ENCODE measurements at places on chromosomes 3 and 15. TPM values are rescaled to one million over a fixed set of nuclear protein-coding genes. Genes with fewer than 3 reads are reported as not detected.

- H3K27ac ChIP-seq, result no peak overlapping the region
- peaks cover 8% of the 10 kb centered on the region for H3K4me1 ChIP-seq
- no peaks in the 10 kb centered on the region for H3K36me3 ChIP-seq
- no peak for DNase-seq
- peaks cover 2% of the 10 kb centered on the region for H3K27me3 ChIP-seq
Observed at GRCh38 chr3:37961622-37962431, 28.8 kb upstream of the VILL start.

DNA sequence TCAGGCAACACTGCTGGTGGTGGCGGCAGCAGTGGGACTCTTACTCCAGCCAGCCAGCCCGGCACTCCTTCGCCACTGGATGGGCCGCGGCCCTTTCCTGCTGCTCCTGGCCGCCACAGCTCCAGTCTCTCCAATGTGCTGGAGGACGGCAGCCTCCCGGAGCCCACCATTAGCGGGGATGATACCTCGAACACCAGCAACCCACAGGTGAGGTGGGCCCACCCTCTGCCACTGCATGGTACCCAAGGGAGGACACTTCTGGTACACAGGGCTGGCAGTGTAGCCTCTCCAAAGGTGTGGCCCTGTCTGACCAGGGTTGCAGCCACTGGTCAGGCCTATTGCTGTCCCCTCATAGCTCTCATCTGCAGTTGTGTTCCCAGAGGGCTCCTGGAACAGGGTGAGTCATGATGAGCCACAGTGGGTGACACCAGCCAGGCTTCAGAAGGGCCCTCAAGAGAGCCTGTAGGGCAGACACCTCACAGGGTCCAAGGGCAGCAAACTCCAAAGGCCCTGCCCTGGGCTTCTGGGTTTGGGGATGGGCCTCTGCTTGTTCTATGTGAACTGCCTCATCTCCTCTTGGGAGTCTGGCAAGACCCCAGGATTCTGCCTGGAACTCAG is 20.8 kb downstream of the NBEAL2 start:
- no peak overlapping the region for H3K4me3 ChIP-seq
- H3K4me1 ChIP-seq, result peaks cover 14% of the 10 kb centered on the region
- H3K27ac ChIP-seq, result no peak overlapping the region
- no peaks in the 10 kb centered on the region for H3K27me3 ChIP-seq

- H3K4me1 ChIP-seq, result peaks cover 34% of the 10 kb centered on the region
- no peak overlapping the region for H3K27ac ChIP-seq
- peaks cover 1% of the 10 kb centered on the region for H3K36me3 ChIP-seq
- peaks cover 3% of the 10 kb centered on the region for H3K27me3 ChIP-seq
Observed at GRCh38 chr3:115789481-115789880, 166.2 kb downstream of the GAP43 start.

DNA sequence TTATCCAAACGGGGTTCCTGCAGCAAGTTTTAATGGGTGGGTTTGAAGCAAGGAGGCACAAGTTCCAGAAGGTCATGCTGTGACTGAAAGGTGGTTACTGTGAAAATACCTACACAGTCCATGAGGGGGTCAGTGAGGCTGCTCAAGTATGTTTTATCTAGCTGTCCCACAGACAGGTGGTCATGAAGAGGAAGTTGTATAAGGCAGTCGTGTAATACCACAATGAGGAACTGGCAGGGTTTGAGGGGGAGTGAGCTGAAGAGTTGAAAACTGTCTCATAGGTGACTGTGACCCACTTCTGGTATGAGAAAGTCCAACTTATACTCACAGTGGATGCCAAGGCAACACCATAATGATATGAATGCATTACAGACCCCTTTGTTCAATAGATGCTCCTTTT is 856.8 kb downstream of the OTOL1 start:
- no peaks in the 10 kb centered on the region for H3K36me3 ChIP-seq
- no peaks in the 10 kb centered on the region for H3K4me1 ChIP-seq
- H3K27me3 ChIP-seq, result no peaks in the 10 kb centered on the region

DNA sequence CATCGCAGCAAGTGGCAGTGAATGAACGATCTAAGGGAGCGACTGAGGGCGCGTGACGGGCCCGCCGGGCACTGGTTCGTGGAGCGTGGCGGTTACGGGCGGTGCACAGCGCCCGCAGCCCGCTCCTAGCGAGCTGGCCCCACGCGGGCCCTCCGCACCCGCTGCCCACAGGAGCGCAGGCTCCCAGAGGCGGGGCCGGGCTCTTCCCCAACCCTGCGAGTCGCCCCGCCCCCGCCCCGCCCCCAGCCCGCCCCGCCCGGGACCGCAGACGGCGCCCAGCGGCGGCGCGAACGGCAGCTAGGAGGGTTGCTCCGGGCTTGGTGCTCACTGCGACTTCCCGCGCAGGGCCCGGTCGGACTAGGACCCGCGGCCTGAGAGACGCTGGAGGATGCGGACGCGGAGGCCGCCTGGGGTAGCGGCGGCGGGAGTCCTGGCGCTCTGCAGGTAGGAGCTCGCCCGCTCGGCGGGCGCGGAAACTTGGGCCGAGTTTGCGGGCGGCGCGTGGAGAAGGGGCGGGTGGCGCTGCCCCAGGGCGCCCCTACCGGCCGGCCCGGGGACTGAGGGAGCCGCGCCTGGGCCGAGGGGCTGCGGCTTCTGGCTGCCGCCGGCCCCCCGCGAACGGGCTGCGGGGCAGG is at the start of gene C15orf39:
C15orf39 (plus strand) TSS at position 267 of the 635 bp plus-strand sequence. CDS start 4,167 bp downstream, outside the sequence.
- peak; percentile 93 for DNase-seq
- peak within 1 kb of the TSS; percentile 94 for H3K4me3 ChIP-seq
- no peaks in the 10 kb centered on the region for H3K27me3 ChIP-seq
- H3K36me3 ChIP-seq, result no peaks in the 10 kb centered on the region
- H3K4me1 ChIP-seq, result peaks cover 45% of the 10 kb centered on the region
- peak within 1 kb of the TSS; percentile 85 for H3K27ac ChIP-seq

- H3K4me3 ChIP-seq, result no peak overlapping the region
- peaks cover 6% of the 10 kb centered on the region for H3K4me1 ChIP-seq
- peaks cover 6% of the 10 kb centered on the region for H3K27me3 ChIP-seq
- H3K27ac ChIP-seq, result no peak overlapping the region
- H3K36me3 ChIP-seq, result no peaks in the 10 kb centered on the region
Observed at GRCh38 chr15:60914360-60914759, 314.7 kb downstream of the RORA start.

- H3K36me3 ChIP-seq, result peaks cover 21% of the 10 kb centered on the region
- no peak overlapping the region for H3K4me3 ChIP-seq
- H3K27ac ChIP-seq, result no peak overlapping the region
Observed at GRCh38 chr3:187823746-187824145, 78.5 kb upstream of the BCL6 start.

DNA sequence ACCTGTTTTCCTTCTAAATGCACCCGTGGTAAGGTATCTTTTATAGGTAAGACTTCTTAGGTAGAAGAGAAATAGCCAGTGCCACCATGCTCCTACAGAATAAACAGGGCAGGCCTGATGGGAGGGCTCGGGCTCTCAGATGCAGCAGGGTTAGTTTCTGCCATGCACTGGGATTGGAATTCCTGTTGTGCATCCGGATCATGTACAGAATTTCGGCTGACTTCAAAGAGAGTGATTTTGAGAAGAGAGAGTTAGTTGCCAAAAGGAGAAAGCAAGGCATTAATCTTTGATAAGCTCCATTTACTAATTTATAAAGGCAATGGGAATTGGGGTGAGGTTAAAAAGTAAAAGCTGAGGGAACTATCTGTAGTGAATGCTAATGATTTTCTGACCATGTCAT is 211.2 kb downstream of the WDR72 start:
- no peaks in the 10 kb centered on the region for H3K27me3 ChIP-seq
- H3K36me3 ChIP-seq, result no peaks in the 10 kb centered on the region
- H3K27ac ChIP-seq, result no peak overlapping the region
- H3K4me3 ChIP-seq, result no peak overlapping the region
- DNase-seq, result no peak
- H3K4me1 ChIP-seq, result no peaks in the 10 kb centered on the region

- H3K27ac ChIP-seq, result no peak overlapping the region
- H3K27me3 ChIP-seq, result no peaks in the 10 kb centered on the region
- H3K36me3 ChIP-seq, result no peaks in the 10 kb centered on the region
- H3K4me1 ChIP-seq, result no peaks in the 10 kb centered on the region
- no peak for DNase-seq
- no peak overlapping the region for H3K4me3 ChIP-seq
Observed at GRCh38 chr15:23514484-23514883, 51.0 kb upstream of the MKRN3 start.

DNA sequence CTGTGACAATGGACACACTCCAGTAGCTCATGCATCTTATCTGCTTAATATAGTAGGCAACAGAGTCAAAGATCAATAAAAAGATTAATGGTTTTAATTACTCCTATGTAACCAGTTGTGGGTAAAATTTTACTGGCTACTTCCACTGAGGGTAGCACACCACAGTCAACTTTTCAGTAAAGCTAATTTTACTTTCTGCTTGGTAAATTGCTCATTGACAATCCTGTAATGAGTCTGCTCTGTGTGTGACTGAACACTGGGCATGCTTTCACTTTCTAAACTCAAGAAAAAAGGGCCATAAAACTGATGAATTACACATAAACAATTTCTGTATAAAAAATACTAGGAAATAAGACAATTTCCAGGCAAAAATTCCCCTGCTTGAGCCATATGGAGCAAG is 838.3 kb downstream of the VGLL3 start:
- no peak for DNase-seq
- H3K36me3 ChIP-seq, result no peaks in the 10 kb centered on the region
- H3K27me3 ChIP-seq, result no peaks in the 10 kb centered on the region

GRCh38 chr15:90862964-90863778 is 5.2 kb upstream of the FURIN start:
- H3K36me3 ChIP-seq, result no peaks in the 10 kb centered on the region
- DNase-seq, result no peak
- no peaks in the 10 kb centered on the region for H3K27me3 ChIP-seq
- H3K27ac ChIP-seq, result no peak overlapping the region

RPL29 gene
- 1,076 TPM for total RNA-seq

LRRC31 gene
- not detected for total RNA-seq

- H3K36me3 ChIP-seq, result peaks cover 40% of the 10 kb centered on the region
- no peaks in the 10 kb centered on the region for H3K27me3 ChIP-seq
- peaks cover 3% of the 10 kb centered on the region for H3K4me1 ChIP-seq
- H3K27ac ChIP-seq, result no peak overlapping the region
Observed at GRCh38 chr3:195696632-195697278, 24.0 kb upstream of the MUC20 start.

SCAMP2 gene
- total RNA-seq, result 103 TPM

DNA sequence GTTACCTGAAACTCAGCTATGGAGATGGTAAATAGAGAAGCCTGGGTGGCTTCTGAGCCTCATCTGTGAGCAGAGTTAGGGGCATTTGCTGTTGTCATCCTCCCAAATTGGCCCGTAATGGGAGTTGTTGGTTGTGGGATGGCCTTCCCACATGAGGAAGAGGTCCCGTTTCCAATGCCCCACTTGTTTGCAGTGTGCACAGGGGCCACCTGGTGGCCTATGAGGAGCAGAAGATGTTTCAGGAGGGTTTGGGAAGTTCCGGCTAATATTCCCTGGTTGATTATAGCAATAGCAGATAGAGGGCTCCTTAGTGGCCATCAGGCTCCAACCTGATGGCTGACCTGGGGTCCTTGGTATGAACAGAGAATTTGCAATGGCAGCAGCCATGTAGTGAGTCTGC is 1546.5 kb downstream of the OTOL1 start:
- no peak overlapping the region for H3K27ac ChIP-seq
- no peaks in the 10 kb centered on the region for H3K4me1 ChIP-seq
- no peak overlapping the region for H3K4me3 ChIP-seq
- H3K27me3 ChIP-seq, result no peaks in the 10 kb centered on the region

DNA sequence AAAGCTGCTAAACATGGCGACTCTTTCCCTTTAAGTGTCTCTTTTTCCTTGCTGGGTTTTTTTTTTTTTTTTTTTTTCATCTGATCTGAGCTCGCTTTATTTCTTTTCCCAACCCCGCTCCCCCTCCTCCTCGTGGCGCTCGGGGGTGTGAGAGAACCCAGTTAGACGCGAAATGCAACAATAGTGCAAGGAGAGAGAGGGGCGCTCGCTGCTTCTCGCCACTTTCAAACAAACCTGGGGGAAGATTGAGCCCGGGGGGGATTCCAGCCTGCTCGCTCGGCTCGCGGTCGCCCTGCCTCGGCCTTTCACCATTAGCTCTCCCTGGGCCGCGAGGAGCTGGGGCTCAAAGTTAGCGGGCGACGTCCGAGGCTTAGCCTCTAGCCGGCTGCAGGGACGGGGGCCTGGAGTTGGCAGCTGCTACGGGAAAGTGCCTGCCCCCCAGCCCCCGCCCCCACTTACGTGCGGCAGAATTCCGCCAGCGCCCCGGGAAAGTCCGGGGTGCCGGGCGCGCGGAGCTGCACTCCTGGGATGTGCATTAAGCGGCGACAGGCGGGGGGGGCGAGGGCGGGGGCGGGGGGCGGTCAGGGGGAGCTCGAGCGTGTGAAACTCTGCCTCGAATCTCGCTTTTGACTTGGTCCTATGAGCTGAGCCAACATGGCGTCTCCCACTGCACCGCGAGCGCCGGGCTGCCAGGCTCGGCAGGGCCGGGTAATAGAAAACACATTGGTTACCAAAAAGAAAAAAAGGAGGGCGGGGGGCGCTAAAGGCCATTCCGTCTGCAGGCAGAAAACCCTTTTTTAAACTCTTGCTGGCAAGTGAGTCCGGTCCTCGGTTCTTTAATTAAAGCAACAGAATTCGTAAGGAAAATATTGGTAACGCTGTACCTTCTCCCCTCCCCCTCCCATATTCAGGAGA is 10.4 kb downstream of the NR2F2 start:
- H3K4me1 ChIP-seq, result peaks cover 5% of the 10 kb centered on the region
- H3K27ac ChIP-seq, result no peak overlapping the region
- DNase-seq, result no peak
- H3K36me3 ChIP-seq, result no peaks in the 10 kb centered on the region
- no peak overlapping the region for H3K4me3 ChIP-seq

DNA sequence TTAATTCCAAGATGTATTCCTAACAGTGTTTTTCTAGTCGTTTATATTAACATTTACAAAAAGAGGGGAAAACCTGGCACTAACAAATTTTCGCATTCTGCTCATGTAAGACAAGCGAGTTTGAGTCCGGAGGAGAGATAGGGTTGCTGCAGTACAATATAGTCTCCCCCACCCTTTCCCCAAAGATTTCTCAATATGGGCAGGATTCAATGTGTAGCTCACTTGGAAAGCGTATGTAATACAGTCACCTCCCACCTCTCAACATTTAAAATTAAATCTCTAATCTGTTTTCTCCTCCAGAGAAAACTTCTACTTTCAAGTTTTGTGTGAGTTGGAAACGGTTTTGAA is 57.9 kb downstream of the CMSS1 start:
- DNase-seq, result no peak
- peaks cover 22% of the 10 kb centered on the region for H3K4me1 ChIP-seq
- peaks cover 34% of the 10 kb centered on the region for H3K27me3 ChIP-seq
- no peak overlapping the region for H3K27ac ChIP-seq
- H3K4me3 ChIP-seq, result peak overlapping the region; percentile 81

- H3K27me3 ChIP-seq, result peaks cover 2% of the 10 kb centered on the region
- peak overlapping the region; percentile 95 for H3K27ac ChIP-seq
- H3K4me3 ChIP-seq, result peak overlapping the region; percentile 95
- H3K4me1 ChIP-seq, result peaks cover 19% of the 10 kb centered on the region
- no peaks in the 10 kb centered on the region for H3K36me3 ChIP-seq
Observed at GRCh38 chr15:75023872-75024636, 664 bp downstream of the PPCDC start.

GRCh38 chr3:31804251-31805051 is 176.6 kb downstream of the OSBPL10 start:
- no peaks in the 10 kb centered on the region for H3K4me1 ChIP-seq
- peaks cover 4% of the 10 kb centered on the region for H3K27me3 ChIP-seq
- no peak for DNase-seq
- no peaks in the 10 kb centered on the region for H3K36me3 ChIP-seq
